Stimulated activated CD4-positive, alpha-beta T cell treated with anti-CD3 and anti-CD28 coated beads, Interleukin-4, amount 100 ng/mL, for 1 hour (primary cell): ENCODE measurements at places on chromosomes 5 and 9.

DNA sequence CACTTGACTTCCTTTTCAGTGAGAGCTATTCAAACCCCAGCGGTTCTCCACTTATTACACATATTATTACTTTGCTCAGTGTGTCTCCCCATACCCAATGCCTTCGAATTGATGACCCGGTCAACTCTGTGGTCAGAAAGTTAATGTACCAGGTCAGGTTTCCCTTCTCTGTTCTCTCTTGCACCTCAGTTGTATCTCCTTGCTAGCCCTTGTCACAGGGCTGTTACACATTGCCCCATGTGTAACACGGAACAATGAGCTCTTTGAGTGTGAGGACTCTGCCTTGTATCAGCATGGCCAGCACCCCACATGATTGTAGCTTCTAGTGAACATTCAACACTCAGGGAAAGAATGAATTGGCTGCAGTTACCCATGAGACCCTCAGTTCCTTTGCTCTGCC, 73.6 kb downstream of the DOCK2 start:
- DNase-seq = no peak

GRCh38 chr5:150321784-150322183, 19.1 kb upstream of the ARSI start:
- no peak for DNase-seq

DNA sequence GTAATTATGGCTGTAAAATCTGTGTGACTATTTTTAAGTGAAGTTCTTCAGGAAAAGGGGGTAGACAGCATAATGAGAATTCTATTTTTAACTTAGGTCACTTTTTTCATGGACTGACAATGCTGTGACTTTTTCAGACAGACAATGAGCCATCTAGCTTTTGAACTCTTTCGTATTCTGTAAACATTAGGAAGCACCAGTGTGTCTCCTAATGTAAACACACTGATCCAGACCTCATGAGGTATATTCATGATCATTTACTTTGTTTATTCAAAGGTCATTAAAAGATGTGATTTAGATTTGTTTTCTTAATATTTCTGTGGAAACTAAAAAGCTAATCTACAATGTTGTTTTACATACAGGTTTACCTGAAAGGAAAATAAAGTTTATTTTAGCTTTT, 352.6 kb downstream of the ADGRV1 start:
- DNase-seq = no peak

DNA sequence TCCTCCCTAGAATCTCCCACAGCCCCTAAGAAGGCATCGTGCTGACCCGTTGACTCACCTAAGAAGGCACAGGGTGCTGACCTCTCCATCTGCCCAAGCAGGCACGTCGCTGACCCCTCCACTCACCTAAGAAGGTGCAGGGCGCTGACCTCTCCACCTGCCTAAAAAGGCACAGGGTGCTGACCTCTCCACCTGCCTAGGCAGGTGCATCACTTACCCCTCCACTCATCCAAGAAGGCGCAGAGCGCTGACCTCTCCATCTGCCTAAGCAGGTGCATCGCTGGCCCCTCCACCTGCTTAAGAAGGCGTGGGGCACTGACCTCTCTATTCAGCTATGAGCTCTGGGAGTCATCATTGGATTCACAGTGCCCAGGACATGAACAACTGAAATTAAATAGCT, 54.4 kb upstream of the FCN1 start:
- no peak for DNase-seq
